ENCODE measurements at places on chromosomes 7 and 10.

DNA sequence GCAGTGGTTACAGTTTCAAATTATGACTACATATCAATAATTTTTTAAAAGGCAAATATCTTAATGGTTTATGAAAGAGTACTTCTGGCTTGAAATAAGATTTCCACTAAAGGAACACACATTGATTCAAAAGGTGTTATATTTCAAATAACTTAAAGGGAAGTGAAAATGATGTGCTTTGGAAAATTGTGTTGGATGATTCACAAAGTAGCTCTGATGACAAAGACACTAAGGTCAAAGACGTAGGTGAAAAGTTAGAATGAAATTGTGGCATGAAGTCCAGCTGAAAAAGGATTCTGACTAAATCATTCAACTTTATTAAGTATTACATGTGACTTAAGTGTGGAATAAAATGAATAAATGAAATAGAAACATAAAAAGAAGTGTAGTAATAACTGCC lies 20.8 kb upstream of the OR2A5 start:
- no peak for DNase-seq

GRCh38 chr7:138891446-138891810 lies 89.8 kb downstream of the KIAA1549 start:
- no peak for DNase-seq

- no peak for DNase-seq
Observed at GRCh38 chr10:90394311-90394710, 463.5 kb downstream of the HTR7 start.

- DNase-seq: no peak
Observed at GRCh38 chr7:124376111-124376510, 343.2 kb upstream of the TMEM229A start.

DNA sequence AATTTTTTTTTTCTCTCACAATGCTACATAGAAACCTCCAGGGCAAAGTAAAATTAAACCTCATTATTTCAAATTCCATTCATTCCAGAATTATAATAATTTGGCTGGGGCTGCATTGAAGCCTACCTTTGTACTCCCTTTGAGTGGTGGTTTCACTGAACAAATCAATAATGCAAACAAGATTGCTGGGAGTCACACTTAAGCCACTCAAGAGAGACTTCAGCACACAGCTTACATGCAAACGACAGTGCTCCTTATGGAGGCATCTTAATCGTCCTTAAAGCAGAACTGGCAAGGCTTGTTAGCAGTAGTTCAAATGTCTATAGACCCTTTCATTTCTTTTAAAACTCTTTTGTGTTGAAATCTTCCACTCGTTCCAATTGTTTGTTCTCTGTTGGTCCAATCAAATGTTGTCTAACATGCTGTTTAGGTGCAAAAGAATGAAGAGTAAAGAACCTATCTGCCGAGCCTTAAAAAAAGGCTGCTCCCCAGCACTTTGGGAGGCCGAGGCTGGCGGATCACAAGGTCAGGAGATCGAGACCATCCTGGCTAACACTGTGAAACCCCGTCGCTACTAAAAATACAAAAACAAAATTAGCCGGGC lies 294.9 kb downstream of the FGFR2 start:
- DNase-seq: no peak

- DNase-seq: no peak
Observed at GRCh38 chr7:16169537-16169936, 251.8 kb downstream of the CRPPA start.

GRCh38 chr7:132081686-132082085 lies 494.6 kb downstream of the PLXNA4 start:
- DNase-seq: no peak

Data from coronary artery (tissue), 2 donors.